ENCODE measurements at places on chromosomes 16 and 17.

- DNase-seq = peak; percentile 76
Observed at GRCh38 chr17:42120770-42121769, at the start of gene KAT2A. Gene KAT2A (minus strand): TSS chr17:42121367. CDS start chr17:42121304, 63 bp downstream.

DNA sequence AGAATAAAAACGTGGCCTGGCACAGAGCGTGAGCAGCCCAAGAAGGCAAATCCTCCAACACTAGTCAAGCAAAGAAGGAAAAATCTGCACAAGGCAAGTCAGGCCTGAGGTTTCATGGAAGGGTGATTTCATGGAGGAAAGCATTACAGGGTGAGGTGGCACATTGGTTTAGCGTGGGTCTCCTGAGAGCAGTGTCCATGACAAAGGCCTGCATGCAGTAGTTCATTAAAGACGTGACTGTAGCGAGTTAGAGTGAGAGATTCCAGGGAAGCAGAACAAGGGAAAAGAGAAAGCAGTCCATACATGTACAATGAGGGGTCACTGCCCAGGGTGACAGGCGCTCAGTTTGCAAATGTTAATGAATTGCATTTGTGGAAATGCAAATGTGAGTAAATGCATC lies 285.0 kb upstream of the ERCC4 start:
- no peak for DNase-seq

DNA sequence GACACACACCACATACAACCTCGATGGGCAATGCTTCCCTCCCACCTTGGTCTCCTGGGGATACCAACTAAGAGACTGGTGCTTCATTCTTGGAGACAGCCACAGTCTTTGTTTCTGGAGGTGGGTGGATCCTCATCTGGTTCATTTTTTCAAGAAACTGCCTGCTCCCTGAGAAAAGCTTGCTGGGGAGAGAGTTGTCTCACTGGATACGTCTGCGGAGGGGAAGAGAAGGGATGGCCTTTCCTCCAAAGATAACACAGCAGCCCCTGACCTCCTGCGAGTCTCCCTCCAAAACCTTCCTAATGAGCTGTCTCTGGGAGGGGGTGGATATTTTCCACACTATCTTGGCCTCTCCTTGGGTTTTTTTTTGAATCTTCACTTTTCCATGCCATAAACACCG lies 221.2 kb downstream of the SOX9 start:
- DNase-seq = no peak

- no peak for DNase-seq
Observed at GRCh38 chr17:57868910-57869616, 19.2 kb upstream of the MRPS23 start.

DNA sequence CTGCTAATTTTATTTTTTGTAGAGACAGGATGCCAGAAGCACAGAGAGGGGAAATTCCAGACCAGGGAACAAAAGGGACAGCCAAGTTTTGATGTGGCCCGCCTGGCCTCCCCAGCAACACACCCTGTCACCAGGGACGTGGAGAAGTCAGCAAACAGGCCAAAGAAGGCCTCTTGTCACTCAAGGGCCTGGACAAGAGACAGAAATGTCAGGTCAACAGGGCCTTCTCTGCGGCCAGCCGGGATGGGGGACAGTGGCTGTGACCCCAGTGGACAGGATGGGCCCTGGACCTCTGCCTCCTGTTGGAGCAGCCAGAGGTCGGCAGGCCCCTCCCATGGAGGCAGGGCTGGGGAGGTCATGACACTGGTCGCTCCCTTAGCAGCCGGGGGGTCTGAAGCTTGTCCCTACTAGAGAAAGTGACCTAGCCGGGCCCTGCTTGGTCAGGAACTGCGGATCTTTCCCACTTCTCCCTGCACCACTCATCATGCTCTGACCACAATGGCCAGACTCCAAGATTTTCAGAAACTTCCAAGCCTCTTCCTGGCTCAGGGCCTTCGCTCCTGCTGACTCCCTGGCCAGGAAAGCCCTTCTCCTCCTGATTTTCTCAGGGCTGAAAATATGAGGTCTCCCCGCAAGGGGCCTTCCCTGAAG lies 9.2 kb upstream of the TVP23A start:
- DNase-seq = no peak

DNA sequence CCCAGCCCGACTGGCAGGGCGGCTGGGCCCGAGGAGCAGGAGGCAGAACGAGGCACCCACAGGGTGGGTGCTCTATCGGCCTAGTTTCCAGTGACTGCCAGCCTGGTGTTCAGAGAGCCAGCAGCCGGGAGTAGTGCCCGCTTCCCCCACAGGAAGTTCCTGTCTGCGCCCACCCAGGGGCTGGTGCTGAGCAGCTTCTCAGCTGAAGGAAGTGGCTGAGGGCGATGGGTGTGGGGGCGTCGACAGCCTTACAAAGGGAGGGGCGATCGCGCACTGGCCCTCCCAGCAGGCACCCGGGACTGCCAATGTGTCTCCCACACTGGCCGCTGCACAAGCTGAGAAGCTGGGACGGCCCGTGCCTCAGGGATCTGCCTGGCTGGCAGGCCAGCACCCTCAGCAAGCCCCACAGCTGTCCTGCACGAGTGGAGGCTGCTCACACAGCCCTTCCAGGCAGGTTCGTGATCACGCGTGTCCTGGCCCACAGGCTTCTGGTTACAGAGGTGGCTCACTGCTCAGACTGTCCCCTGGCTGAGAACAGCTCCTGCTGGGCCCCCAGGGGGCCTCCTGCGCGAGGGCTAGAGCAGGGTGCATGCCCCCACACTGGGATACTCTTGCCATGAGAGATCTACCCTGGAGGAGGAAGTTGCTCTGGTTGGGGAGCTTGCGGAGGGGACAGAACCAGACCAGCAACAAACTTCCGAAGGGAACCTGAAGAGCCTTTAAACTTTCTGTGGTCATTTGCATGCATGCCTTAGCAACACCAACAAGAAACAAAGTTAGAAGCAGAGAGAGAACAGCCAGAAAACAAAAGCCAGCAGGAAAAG lies 2.5 kb downstream of the RNF166 start:
- no peak for DNase-seq

GRCh38 chr16:84314373-84314772 lies 19.7 kb downstream of the WFDC1 start:
- no peak for DNase-seq

GRCh38 chr17:13947499-13947898 lies 121.8 kb upstream of the COX10 start:
- DNase-seq = no peak

GRCh38 chr16:57630931-57631845 lies 2.8 kb downstream of the ADGRG1 start:
- no peak for DNase-seq

GRCh38 chr16:1639860-1640259 lies 27.7 kb downstream of the CRAMP1 start:
- no peak for DNase-seq

- DNase-seq = no peak
Observed at GRCh38 chr16:87918866-87919680, 17.3 kb downstream of the CA5A start.

DNA sequence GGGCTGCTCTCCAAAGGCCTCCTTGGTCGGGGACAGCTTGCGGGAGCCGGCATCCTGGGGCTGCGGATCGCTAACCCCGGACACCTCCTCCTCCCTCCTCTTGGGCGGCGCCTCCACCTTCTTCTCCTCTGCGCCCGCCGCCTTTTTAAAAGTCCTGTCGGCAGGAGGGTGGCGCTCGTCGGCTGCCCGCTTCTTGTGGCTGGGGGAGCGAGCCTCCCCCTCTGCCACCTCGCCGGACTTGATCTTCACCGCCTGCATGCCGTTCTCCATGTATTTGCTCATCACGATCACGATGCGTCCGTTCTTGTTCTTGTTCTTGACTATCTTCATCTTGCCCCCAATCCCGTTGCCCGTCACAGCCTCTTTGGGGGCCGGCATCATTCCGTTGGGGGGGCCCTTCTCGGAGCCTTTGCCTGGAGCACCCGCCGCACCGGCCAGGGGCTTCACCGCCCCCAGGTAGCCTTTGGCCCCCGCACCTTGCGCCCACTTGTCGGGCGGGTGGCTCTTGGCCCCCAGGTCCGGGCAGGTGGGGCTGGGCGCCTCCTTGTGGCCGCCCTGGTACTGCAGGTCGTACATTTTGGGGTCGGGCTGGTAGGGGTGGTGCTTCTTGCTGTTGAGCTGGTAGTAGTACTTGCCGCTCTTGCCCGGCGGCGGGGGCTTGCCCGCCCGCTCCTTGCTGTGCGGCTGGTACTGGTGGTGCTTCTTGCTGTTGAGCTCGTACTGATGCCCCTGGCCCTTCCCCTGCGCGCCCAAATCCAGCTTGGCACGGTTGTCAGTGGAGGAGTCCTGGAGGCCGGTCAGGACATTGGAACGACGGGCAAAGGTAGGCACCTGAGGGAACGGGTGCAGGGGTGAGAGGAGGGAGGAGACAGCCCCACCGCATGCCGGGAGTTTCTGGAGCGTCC lies 4.4 kb downstream of the CBX4 start:
- no peak for DNase-seq

DNA sequence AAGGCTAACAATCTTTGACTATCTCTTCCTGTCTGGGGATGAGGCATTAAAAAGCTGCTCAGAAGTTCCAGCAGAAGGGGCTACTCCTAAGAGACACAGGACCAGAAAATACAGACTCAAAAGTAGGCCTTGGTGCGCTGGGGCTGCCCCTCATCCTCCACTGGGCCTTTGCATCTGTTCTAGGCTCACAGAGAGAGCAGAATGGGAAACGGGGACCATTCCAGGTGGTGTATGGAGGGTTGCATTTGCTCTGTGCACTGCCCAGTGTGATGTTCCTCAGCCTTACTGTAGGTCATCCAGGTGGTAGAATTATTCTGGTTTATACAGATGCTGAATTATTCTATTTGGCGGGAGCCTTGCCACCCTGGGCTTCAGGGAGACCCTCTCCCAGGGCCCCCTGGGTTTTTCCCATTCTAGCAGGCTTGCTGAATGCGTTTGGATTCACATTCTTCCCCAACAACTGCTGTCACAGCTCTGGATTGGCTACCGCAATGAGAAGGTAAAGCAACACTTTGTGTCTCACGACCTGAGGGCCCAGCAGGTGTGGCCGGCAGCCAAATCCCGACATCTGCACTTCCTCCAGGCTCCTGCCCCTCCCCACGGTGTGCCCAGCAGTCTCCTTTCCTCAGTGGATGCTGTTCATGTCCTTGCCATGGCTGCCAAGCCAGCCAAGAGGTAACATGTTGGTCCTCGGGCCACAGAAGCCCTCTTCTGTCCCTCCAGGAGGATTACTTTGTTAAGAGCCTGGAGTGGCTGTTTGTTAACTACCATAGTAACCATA lies 25.0 kb upstream of the ZNHIT3 start:
- DNase-seq = no peak

GRCh38 chr16:77344341-77344740 lies 90.5 kb downstream of the ADAMTS18 start:
- DNase-seq = no peak

DNA sequence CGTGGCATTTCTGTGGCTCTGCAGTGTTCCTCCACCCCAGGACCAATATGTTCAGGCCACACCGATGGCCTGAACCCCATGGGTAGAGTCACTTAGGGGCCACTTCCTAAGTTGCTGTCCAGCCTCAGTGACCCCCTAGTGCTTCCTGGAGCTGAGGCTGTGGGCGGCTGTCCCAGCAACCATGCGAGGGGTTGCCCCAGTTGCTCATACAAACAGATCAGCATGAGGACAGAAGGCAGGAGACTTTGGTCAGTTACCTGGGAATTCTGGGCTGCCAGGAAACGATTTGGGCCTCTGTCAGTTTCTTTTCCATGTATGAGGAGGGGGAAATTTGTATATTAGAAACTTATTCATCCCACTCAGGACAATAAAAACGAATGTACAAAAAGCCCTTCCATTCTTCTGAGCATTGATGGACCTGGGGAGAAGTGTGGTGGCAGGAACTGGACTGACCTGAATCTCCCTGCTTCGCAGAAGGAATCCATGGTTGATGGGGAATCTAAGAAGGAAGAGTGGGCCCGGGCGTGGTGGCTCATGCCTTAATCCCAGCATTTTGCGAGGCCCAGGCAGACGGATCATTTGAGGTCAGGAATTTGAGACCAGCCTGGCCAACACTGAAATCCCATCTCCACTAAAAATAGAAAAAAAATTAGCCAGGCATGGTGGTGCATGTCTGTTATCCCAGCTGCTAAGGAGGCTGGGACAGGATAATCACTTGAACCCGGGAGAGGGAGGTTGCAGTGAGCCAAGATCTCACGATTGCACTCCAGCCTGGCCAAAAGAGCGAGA lies 4.9 kb upstream of the IL32 start:
- no peak for DNase-seq

DNA sequence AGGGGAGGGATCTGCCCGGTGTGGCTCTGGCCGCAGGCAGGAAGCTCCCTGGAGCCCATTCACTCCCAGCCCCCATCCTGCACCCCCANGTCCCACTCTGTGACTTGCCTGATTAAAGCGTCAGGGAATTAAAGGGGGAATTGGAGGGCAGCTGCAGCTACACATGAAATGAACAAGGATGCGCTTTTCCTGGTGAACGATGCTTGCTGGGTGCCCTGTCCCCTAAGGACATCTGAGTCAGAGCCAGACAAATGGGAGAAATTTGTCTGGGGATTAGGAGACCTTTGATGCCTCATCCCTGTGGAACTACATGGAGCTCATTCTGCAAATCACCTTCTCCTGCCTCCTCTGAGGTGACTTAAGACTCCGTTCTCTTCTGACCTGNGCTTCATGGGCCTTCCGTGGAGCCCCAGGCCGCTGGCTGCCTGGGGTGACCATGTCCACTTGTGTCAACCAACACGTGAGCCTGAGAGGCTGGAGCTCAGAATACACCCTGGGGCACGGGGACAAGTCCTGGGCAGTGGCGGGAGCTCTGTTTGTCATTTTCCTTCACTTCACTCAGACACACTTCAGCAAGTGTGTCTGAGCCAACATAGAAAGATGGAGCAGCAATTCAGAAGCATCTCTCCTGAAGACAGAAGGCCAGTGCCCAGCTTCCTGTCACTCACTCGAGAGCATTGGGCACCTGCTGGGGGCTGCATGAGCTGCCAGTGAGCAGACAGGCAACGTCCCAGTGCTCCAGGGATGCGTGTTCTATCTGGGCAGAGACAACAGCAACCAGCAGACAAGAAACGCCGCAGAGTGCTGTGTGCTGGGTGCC lies 54.1 kb downstream of the METRNL start:
- no peak for DNase-seq

DNA sequence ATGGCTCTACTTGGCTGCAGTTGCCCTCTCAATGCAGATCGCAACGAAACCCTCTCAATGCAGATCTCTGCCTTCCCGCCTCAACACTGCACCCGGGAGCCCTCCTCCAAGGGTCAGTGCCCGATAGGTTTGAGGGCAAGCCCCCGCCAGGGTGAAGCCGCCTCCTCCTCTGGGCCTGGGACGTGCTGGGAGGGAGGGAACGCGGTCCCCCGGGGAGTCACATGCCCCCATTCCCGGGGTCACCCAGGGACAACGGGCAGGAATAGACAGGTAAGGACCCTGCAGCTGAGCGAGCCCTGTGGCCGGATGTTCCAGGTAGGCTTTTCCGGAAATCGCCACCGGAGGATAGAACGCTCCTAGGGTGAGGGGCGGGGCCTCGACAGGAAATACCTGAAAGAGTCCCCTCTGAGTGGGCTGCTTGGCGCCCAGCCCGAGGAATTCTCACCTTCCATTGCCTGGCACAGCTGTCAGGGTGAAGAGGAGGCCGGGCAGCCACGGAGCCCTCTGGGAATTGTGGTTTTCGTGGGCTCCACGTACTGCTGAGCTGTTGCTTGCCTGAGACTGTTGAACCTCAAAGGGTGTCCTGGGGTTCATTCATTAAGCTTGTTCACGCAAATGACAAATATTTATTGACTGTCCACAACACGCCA lies 12.8 kb downstream of the ZNF174 start:
- no peak for DNase-seq
